ENCODE measurements at places on chromosomes 3 and 15.
A peak's percentile ranks its signal among the peaks of the same experiment; 100 is the strongest.

GRCh38 chr3:194373899-194374298 is 4.4 kb upstream of the LRRC15 start:
- no peak for DNase-seq

- DNase-seq: no peak
Measured at GRCh38 chr3:12934431-12934830, 93.1 kb upstream of the RPL32 start.

DNA sequence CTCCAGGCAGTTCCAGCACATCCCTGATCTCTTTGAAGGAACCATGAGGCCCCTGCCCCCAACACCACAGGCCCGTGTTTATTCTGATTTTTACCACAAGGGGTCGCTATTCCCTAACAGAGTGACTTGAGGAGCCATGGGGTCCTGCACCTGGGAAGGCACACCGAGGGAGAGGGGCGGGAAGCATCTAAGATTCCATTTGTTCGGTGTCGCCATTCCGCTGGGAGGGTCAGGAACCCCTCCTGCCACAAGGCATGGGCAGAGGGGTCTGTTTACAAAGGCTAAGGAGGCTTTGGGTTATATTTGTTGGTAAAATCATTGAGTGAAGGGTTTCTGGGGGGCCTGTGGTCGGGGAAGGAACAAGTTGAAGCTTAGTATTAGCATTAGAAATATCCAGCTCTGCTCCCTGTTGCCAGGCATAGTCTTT is 77.1 kb downstream of the WDR76 start:
- peak; percentile 76 for DNase-seq

- no peak for DNase-seq
Measured at GRCh38 chr15:49627407-49627877, 6.6 kb downstream of the DTWD1 start.

DNA sequence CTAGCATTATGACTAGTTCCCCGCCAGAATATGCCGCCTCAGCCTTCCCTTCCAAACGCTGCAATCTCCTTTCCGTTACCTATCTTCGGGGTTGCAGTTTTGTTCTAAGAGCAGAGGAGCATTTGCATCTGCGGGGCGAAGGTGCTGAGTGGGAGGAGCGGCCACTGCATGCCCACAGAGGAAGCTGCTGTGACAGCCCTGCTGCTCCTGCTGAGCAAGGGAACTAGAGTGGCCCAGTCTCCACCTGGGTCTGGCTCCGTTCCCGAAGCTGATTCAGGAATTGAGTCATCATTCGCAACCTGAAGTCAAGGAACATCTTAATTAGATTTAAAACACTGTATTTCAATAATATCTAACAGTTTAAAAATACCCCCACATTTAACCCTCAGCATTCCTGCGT is 98.2 kb upstream of the TJP1 start:
- DNase-seq: no peak

GRCh38 chr15:75738647-75739325 is 26.1 kb upstream of the CSPG4 start:
- DNase-seq: no peak

- DNase-seq: no peak
Measured at GRCh38 chr3:149871855-149872254, 58.8 kb downstream of the RNF13 start.

DNA sequence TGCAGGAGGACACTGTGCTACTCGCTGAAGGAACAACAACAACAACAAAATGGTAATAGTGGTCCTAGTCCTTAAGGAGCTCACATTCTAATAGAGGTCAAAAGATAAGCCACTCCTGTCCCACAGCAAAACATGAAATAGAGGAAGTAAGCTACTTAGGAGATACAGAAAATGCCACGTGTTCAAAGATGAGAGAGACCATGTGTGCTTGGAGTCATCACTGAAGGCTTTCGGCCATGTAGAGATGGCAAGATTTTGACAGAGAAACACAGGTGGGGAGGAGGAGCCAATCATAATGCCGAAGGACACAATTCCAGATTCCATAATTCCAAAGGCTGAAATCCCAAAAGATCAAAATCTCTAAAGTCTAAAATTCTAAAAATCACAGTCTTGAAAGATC is 24.8 kb upstream of the RIOX2 start:
- no peak for DNase-seq

DNA sequence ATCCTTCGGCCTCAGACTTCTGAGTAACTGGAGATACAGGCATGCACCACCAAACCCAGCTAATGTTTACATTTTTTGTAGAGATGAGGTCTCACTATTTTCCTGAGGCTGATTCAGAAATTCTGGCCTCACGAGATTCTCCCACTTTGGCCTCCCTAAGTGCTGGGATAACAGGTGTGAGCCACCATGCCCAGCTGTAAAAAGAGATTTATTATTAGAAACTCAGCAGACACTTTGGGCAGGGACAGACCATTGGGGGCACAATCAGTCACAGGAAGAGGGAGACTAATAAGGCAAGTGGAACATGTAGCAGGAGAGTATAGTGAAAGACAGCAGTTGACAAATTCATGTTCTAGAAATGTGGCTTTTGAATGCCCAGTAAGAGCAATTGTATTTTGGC is 249.2 kb downstream of the CBLB start:
- no peak for DNase-seq

All from T47D (cell line).